T-helper 2 cell treated with Interferon-gamma antibody and Interleukin-4, amounts not matched to agents 100 ng/mL and 5 ng/mL, for 36 hours (primary cell): ENCODE measurements at places on chromosomes 3 and 15. TPM values are rescaled to one million over a fixed set of nuclear protein-coding genes. Genes with fewer than 3 reads are reported as not detected.

NUP210 gene
- total RNA-seq: 194 and 198 TPM in 2 replicates

MUC20 gene
- total RNA-seq: 5.3 and 5.4 TPM in 2 replicates

P2RY12 gene
- total RNA-seq: not detected in 2 replicates

TNFAIP8L3 gene
- 0.18 and 0.23 TPM in 2 replicates for total RNA-seq

RBP2 gene
- total RNA-seq: not detected in 2 replicates

UBL7 gene
- total RNA-seq: 48.4 and 60.4 TPM in 2 replicates

FES gene
- total RNA-seq: 25.8 and 28.8 TPM in 2 replicates

ZKSCAN7 gene
- total RNA-seq: 0.61 and 0.64 TPM in 2 replicates

ADAMTSL3 gene
- 0.07 TPM in 1 of 2 replicates, not detected in the other for total RNA-seq

TEX55 gene
- not detected in 2 replicates for total RNA-seq

ATP6V1A gene
- 39.0 and 40.9 TPM in 2 replicates for total RNA-seq
